ENCODE measurements at places on chromosomes 16 and 17.

GRCh38 chr16:31260136-31260931, 559 bp downstream of the ITGAM start:
- no peak for DNase-seq

DNA sequence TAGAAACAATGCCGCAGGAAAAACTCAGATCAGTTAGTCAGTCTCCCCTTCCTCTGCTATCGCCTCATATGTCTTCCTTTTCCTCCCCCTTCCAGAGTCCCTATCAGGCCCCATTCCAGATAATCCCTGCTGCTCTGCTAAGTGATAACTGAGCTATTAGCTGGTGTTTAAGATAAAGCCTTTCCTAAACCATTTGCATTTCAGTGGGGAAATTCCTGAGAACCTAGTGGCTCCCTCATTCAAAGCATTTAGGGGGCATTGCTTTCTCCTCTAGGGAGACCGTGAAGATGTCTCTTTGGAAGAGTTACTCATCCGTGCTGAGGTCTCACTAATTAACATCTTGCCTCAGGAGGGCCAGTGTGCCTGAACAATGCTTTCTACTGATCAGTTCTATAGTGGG, 401.6 kb downstream of the NPIPA7 start:
- no peak for DNase-seq

DNA sequence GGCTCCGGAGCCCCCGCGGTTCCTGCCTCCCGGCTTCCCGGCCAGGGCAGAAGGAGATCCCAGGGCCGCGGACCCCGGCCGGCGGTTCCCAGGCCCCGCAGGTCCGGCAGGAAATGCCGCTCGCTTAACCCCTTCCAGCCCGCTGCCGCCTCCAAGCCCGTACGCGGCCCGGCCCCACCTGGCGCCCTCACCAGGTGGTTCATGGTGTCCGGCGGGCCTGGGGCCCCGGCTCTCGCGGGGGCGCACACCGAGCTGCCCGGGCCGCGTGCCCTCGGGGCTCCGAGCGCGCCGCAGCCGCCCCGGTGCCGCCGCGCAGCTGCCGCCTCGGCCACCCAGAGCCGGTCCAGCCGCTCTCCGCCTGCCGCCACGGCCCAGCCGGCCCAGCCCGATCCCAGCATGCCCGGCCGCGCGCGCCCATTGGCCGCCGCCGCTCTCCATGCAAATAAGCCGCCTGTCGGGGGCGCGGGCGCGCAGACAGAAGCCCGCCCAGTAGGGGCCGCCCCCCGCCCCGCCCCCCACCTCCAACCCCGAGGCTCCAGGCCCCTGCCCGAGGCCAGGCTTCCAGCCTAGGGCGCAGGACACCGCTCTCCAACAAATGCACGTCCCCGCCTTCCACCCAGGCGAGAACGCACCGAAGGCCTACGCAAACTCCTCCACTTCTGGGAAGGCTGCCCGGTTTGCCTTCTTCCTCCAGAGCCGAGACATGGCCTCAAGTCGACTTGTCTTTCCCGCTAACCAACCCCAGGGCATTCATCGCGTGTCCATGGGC, at the start of gene BCAR1:
BCAR1 (minus strand) TSS at position 345 of the 769 bp plus-strand sequence; CDS start at position 203, 142 bp downstream.
- DNase-seq = no peak

- no peak for DNase-seq
Observed at GRCh38 chr17:33977729-33978514, 277.2 kb upstream of the CCL2 start.

DNA sequence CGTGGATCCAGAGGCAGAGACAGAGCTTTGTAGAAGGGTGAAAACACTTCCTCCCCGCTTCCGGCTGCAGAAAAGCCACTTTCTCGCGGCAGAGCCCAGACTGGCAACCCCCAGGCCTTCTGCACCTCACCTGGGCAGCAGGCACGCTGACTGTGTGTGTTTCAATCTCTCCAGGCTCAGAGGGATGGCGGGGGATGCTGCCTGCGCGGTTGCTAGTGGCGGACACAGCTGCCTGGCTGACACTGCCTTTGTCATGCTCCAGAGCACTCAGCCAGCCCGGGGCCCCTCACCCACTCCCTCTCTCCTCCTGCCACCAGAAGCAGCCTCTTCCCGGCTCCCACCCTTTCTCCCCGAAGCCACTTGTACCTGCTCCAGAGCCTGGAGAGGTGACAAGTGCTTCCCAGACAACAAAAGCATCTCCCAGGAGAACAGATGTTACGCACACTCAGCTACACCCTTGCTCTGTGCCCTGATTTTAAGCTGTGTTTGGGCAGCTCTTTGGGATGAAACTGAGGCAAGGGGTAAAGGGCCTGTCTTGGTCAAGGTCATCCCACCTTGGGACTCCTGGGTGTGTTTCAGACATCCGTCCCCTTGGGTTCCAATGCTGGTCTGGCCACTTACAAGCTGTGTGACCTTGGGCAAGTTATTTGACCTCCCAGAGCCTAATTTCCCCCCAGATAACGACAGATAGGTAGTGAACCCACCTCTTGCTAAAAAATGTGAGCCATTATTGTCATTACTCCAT, 9.2 kb upstream of the GLIS2 start:
- DNase-seq = no peak

- DNase-seq = no peak
Observed at GRCh38 chr16:84786605-84787262, 33.1 kb upstream of the CRISPLD2 start.

DNA sequence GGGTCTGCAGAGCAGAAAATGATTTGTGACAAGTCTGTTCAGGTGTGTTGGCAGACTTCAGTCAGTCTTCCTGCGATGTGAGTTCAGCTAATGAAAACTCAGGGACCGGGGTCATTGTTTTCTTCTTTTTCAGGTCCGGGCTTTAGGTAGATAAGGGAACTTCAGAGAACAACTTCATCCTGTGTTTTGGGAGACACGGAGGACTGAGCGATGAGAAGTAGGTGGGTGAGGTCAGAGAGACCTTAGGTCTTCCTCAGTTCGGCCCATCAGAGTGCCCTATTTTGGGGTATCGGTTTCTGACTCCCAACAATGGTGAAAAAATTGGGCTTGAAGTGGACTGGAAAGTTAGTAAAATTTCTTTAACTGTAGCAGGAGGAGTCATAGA, 88.9 kb upstream of the ATF7IP2 start:
- no peak for DNase-seq

GRCh38 chr17:19384723-19385391, 2.1 kb downstream of the MFAP4 start:
- DNase-seq = no peak

GRCh38 chr17:82937411-82938371, 97.9 kb upstream of the ZNF750 start:
- DNase-seq = no peak

DNA sequence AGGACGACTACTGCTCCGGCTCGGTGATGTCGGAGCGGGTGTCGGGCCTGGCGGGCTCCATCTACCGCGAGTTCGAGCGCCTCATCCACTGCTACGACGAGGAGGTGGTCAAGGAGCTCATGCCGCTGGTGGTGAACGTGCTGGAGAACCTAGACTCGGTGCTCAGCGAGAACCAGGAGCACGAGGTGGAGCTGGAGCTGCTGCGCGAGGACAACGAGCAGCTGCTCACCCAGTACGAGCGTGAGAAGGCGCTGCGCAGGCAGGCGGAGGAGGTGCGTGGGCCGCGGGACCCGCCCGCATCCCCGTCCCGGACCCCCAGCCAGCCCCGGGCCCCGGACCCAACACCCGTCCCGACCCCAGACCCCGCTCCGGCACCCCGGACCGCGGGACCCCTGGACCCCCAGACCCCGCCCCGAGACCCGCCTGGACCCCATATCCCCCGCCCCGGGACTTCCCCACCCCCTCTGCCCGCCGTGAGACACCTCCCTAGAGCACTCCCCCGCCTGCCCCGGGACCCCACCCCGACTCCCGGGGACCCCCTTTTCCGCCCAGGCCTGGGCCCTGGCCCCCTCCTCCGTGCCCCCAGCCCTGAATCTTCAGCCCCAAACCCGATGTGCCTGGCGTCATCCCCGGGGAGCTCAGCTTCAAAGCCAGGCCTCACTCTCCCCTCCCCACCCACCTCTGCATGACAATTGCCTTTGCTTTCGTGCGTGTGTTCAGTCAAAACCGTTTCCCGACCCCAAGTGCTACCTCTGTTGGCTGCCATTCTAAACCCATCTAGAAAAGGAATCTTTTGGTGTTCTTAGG, 594 bp downstream of the MAPK8IP3 start:
- DNase-seq = no peak

- no peak for DNase-seq
Observed at GRCh38 chr17:17874478-17874877, 37.7 kb upstream of the SREBF1 start.

- DNase-seq = no peak
Observed at GRCh38 chr16:89312598-89313299, 95.2 kb downstream of the ZNF778 start.

DNA sequence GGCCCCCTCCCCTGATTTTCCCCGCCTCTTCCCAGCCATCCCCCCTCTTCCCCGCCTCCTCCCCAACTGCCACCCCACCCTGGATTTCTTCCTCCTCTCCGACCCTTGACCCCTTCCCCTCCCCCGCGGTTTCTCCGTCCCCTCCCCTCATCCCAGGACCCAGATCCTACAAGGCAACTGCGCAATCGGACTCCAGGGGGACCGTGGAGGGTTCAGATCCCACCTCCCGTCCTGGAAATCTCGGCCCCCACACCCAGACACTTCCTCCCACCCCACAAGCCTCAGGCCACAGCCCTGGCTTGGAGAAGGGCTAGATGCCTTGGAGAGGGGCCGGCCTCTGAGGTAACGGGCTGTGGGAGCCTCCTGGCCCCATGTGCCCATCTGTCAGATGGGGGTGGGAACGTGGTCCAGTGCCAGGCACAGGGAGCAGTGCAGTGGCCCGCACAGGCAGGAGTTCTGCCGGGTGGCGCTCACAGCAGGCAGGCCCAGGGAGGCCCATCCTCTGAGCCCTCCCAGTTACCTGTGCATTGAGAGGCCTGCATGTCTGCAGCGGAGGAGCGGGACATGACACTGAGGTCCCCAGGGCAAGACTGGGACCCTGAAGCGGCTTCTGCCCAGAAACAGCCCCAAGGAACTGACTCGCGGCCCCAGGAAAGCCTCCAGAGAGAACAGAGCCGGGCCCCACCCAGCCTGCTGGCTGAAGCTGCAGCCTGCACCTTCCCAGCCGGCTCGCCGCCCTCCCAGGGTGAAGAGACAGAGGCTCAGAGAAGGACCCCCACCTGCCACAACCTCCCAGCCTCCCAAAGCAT, 16.7 kb downstream of the ZNF423 start:
- DNase-seq = no peak

DNA sequence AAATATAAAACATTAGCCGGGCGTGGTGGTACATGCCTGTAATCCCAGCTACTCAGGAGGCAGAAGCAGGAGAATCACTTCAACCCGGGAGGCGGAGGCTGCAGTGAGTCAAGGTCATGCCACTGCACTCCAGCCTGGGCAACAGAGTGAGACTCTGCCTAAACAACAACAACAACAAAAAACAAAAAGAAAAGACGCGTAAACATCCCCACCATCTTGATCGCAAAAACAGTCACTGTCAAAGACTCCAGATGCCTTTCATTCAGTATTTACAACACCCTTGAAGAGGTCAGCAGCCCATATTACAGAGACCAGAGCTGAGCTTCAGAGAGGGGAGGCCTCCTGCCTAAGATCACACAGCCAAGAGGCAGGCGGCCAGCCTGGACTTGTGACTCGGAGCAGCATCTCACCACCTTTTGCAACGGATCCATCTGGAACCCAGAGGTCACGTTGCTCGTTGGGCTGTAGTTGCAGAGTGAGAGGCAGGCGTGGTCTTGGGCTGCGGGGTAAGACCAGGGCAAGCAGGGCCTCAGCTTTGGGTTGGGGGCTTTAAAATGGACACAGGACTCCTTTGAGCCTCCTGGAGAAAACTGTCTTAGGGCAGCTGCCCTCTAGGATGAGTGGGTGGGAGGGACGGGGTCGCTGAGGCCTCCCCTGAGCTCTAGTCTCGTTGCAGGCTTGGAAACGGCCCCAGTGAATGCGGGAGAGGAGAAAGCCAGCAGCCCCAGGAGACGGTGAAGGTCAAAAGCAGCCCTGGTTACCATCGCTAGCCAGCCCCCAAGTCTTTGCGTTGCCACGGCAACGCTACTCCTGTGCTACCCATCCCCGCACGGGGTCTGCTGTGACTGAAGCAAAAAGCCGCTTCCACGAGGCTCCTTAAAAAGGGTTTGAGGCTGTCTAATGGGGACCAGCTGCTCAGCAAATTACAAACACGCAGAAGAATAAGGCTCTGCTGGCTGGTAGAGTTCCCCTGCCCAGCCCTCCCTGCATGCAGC, 26.1 kb downstream of the LGALS3BP start:
- DNase-seq = no peak

DNA sequence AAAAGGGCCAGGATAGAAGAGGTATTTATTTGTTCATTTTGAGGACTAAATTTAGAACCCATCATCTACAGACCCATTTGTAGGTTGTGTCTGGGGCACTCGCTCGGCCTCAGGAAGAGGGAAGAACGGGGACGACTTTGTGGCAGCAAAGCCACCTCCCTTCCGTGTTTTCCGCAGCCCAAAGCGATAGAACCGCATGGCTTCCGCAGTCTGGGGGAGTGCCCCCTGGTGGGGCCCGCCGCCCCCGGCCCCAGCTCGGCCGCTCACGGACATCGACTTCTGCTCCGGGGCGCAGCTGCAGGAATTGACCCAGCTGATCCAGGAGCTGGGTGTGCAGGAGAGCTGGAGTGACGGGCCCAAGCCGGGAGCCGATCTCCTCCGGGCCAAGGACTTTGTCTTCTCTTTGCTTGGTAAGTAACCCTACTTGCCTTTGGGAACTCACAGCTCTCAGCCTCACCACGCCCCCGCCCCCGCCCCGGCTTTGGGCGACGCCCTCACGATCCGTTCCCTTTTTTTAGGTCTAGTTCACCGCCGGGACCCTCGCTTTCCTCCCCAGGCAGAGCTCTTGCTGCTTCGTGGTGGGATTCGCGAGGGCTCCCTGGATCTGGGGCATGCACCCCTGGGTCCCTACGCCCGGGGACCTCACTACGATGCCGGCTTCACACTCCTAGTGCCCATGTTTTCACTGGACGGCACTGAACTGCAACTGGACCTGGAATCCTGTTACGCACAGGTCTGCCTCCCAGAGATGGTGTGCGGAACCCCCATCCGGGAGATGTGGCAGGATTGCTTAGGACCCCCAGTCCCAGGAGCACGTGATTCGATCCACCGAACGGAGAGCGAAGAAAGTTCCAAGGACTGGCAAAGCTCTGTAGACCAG, 681 bp downstream of the TMEM102 start:
- peak; percentile 32 for DNase-seq

- no peak for DNase-seq
Observed at GRCh38 chr17:81545160-81545949, 6.8 kb downstream of the FAAP100 start.

GRCh38 chr16:46883690-46884512, at the start of gene GPT2:
Gene GPT2 (plus strand): TSS chr16:46884362. CDS start chr16:46884716, 354 bp downstream.
- peak; percentile 26 for DNase-seq

- DNase-seq = no peak
Observed at GRCh38 chr17:48587276-48588073, 2.6 kb downstream of the HOXB3 start.

DNA sequence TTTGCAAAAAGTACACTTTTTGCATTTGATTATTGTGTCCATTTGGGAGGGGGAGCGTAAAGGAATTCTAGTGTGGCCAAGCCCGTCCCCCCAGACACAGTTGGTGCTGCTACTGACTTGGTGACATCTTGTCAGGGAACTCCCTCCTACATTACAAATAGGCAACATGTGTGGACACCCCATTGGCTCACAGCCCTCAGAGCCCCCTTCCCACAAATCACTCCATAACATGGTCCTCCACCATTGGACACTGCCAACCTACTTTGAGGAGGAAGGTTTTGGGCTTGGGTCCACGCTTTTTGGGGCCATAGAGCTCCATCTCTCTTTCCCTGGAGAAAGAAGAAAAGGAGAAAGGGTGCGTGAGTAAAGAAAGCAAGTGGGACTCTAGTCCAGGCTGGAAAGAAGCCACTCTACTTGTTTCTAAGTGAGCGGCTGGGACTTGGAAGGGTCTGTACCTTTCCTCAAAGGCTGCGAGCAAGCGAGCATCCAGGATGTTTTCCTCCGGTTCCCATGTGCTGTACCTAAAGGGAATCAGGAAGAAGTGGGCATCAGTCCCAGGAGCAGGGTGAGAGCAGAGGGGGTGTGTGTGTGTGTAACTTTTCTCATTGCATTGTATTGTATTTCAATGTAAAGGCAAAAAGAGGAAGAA, 958 bp downstream of the CBX8 start:
- no peak for DNase-seq
